ENCODE measurements at places on chromosomes 1 and 21. TPM values are rescaled to one million over a fixed set of nuclear protein-coding genes. Genes with fewer than 3 reads are reported as not detected.
A peak's percentile ranks its signal among the peaks of the same experiment; 100 is the strongest.

CD84 gene
- 1.8 TPM for total RNA-seq

FABP3 gene
- total RNA-seq, result 6.6 TPM

ARMH1 gene
- not detected for total RNA-seq

CELA3A gene
- total RNA-seq, result not detected

AIM2 gene
- 0.34 TPM for total RNA-seq

KCNN3 gene
- 5.6 TPM for total RNA-seq

SAMSN1 gene
- total RNA-seq, result 2.0 TPM

PRAMEF12 gene
- not detected for total RNA-seq

WNT9A gene
- total RNA-seq, result 3.6 TPM

GSTM2 gene
- 59.5 TPM for total RNA-seq

SUMO3 gene
- total RNA-seq, result 65.7 TPM

PALMD gene
- 13.6 TPM for total RNA-seq

MYCBP gene
- 21.9 TPM for total RNA-seq

LCE2B gene
- total RNA-seq, result not detected

KDM5B gene
- 53.1 TPM for total RNA-seq

OR6K3 gene
- total RNA-seq, result not detected

USH2A gene
- total RNA-seq, result 0.22 TPM

CD1E gene
- total RNA-seq, result 0.92 TPM

SPATA21 gene
- not detected for total RNA-seq

EVA1B gene
- 71.5 TPM for total RNA-seq

IGSF5 gene
- total RNA-seq, result 0.89 TPM

ZBTB21 gene
- 20.2 TPM for total RNA-seq

IQGAP3 gene
- 0.33 TPM for total RNA-seq

DNA sequence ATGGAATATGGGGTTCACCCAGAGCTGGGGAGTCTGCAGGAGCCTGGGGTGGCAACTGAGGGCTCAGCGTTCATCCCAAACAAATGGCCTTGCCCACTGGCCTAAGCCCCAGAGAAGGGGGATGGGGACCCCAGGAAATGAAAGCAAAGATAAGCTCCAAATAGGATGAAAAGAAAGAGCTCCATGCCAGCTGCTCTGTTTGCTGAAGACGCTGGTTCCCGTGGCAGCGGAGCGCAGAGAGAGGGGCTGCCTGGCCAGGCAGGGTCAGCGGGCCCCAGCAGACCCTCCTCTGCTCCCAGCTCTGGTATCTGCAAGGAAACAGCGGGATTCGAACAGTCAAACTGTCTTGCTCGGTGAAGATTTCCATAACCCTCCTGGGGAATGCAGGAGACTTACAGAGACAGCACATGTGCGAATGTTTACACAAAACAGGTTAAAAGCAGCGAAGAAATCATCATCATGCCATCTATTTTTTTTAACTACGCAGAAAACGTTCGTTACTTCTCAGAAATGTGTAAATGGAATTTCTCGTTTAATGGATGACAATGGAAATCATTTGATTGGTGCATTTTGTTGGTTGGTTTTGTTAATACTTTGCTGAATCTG, 94.4 kb downstream of the PDE9A start:
- DNase-seq, result no peak

DNA sequence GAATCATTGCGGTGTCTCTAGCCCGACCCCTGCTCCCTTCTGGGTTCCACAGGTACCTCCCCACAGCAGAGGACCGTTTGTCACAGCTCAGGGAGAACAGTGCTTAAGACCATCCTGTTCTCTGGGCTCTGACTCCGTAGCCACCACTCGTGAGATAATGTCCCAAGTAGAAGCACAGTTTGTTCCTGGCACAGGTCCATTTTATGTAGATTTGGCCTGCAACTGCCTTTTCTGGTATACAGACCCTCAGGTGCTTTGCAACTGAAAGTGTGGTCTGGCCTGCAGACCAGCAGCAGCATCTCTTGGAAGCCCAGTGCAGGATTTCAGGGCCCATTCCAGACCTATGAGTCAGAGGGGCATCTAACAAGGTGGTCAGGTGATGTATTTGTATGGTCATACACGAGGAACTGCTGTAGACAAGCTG, 28.4 kb upstream of the TMEM125 start:
- DNase-seq, result peak; percentile 63

GRCh38 chr1:22076346-22076745, 23.8 kb downstream of the CDC42 start:
- no peak for DNase-seq

- no peak for DNase-seq
Observed at GRCh38 chr1:64680599-64680998, 64.3 kb upstream of the RAVER2 start.

DNA sequence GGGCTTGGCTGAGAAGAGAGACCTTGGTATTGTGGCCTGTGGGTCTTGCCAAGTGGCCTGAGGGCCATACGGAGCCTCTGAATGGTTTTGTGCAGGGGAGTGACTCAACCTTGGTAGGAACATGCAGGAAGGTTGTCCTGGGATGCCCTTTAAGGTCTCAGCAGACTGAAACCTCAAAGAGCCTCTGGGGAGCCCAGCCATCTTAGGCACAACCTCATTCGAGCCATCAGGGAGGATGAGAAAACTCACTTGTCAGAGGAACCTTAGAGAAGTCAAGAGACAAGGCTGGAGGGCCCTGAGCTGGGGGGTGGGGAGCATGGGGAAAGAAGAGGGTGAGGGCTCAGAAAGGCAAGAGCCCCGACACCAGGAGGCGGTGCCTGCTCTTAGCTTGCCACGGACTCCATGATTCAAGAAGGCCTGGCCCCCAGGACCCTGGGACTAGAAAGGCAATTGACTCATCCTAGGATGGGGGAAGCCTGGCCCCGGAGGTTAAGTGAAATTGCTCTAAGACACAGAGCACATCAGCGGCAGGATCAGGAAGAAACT, 13.0 kb downstream of the IFI6 start:
- no peak for DNase-seq

- no peak for DNase-seq
Observed at GRCh38 chr1:219387211-219387610, 213.5 kb downstream of the LYPLAL1 start.

DNA sequence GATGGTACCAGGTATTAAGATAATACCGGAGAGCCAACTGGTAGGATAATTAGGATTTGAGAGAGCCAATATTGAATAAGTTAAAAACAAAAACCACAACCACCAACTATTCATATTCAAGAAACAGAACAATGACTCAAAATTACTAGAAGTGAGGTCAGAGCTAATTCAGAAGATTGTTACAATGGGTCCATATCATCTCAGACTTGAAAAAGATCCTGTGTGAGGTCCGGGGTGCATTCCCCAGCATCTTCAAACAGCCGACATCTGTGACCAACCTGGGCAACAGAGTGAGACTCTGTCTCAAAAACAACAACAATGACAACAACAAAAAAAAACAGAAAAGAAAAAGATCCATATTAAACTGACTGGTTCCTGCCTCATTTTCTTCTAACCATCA, 18.6 kb downstream of the AK2 start:
- DNase-seq, result no peak

- peak; percentile 83 for DNase-seq
Observed at GRCh38 chr1:206833801-206834200, 31.6 kb upstream of the IL20 start.

- no peak for DNase-seq
Observed at GRCh38 chr1:159895286-159895685, 4.7 kb downstream of the CFAP45 start.

DNA sequence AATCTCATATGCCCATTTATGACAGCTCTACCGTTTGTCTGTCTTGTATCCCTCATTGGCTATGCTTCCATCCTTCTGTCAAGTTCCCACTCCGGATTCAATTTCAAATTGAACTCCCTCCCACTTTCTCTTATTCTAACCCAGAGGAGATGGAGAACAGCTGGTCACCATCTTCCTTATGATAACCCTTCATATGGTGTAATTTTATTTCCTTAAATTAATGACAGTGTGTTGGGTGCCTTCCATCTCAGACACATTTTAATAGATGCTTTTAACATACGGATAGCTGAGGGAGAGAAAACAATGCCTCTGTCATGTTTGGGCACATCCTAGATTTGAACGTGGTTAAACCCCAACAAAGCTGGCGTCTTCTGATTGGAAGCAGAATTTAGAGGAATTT, 103.0 kb upstream of the PLXNA2 start:
- DNase-seq, result no peak

GRCh38 chr1:236716160-236716559, 29.9 kb downstream of the ACTN2 start:
- no peak for DNase-seq

- no peak for DNase-seq
Observed at GRCh38 chr1:156414461-156415064, 45.6 kb downstream of the RHBG start.

- no peak for DNase-seq
Observed at GRCh38 chr1:172940174-172940855, 110.4 kb downstream of the TNFSF18 start.

GRCh38 chr1:209829716-209830115, 1.9 kb downstream of the UTP25 start:
- no peak for DNase-seq

DNA sequence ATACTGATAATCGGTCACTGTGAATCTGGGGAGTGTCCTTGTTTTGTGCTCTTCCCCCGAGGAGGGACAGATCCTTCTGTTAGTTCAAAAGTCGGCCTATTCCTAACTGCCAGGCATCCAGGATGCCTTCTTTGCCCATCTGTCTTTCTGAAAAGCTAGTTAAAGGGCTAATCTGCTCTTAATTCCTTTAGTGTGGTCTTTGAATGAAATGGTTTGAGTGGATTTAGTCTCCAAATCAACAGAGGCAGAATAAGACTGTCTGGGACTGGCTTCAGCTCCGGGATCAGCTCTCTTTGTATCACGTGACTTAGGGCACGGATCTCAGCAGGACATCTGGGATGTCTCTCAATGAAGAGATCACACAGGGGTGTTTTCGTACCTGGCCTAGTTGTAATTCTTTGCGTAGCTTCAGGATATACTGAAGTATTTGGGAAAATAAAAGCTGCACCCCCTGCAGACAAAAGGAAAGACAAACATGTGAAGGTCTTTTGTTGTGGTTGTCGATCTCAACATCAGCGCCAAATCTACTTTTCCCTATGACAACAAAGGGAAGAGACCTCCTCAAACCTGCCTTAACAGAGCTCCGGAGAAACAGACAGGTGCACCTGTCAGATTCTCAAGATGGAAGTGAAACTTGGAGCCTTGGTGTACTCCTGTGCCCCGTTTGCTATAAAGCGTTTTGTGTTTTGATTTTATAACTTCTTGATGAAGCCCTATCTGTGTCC, 97.9 kb downstream of the ERG start:
- no peak for DNase-seq

GRCh38 chr1:66090859-66091457, 298.3 kb downstream of the PDE4B start:
- no peak for DNase-seq

DNA sequence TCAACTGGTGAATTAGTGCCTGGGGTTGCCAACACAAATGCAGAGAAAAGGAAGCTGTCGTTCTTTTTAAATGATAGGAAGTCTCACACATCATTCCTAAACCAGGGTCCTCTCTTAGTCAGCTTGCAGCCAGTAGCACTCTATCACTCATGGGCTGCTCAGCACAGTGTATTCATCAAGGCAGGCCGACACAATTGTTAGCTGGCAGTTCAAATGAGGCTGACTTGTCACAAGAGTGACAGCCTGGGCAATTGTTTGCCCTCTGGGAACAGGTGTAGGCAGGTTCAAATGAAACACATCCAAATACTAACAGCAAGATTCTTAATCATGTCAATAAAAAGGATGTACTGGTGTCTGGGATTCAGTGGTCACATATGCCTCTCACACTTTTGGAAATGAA, 76.9 kb downstream of the ERICH3 start:
- DNase-seq, result no peak

Measured in thyroid gland (tissue), 4 donors.